Calu3 (cell line): ENCODE measurements at places on chromosomes 12 and 14.
A peak's percentile ranks its signal among the peaks of the same experiment; 100 is the strongest.

GRCh38 chr14:105474483-105475268 is at the start of gene CRIP2:
TSS of gene CRIP2 (plus strand) at chr14:105474821. CDS start at chr14:105474863, 42 bp downstream.
- no peaks in the 10 kb centered on the region for H3K27me3 ChIP-seq
- H3K36me3 ChIP-seq = peaks cover 56% of the 10 kb centered on the region

DNA sequence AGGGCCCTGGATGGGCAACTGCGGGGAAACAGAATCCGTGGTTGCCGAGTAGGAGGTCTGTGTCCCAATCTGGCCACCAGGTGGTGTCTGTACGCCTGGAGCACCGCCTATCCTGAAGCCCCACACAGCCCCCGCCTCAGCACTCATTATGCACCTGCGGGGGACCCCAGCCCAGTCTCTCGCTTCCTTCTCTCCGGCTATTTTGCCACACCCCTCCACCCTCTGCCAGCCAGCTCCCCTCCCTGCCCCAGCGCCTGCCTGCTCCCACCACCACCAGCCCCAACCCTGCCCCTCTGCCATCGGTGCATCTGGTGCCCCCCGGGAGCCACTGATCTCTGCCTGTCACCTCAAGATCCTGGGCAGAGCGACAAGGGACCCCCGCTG is 2.2 kb upstream of the NXPH4 start:
- H3K36me3 ChIP-seq = peaks cover 10% of the 10 kb centered on the region
- peak; percentile 79 for DNase-seq
- no peak overlapping the region for H3K4me3 ChIP-seq
- peaks cover 49% of the 10 kb centered on the region for H3K4me1 ChIP-seq
- H3K27ac ChIP-seq = no peak overlapping the region

- no peak overlapping the region for H3K4me3 ChIP-seq
- no peak for DNase-seq
- no peaks in the 10 kb centered on the region for H3K4me1 ChIP-seq
- H3K27ac ChIP-seq = no peak overlapping the region
- H3K27me3 ChIP-seq = peaks cover 34% of the 10 kb centered on the region
Measured at GRCh38 chr14:106670011-106670410, 1143.6 kb downstream of the TMEM121 start.

- no peaks in the 10 kb centered on the region for H3K27me3 ChIP-seq
- no peak overlapping the region for H3K27ac ChIP-seq
Measured at GRCh38 chr14:57816568-57817284, 49.2 kb downstream of the SLC35F4 start.

- no peak for DNase-seq
- H3K27me3 ChIP-seq = no peaks in the 10 kb centered on the region
- peaks cover 19% of the 10 kb centered on the region for H3K36me3 ChIP-seq
- peak overlapping the region; percentile 58 for H3K4me3 ChIP-seq
Measured at GRCh38 chr14:100214770-100215083, 24.2 kb upstream of the YY1 start.

GRCh38 chr12:56338308-56339157 is at the start of gene IL23A:
TSS of gene IL23A (plus strand) at chr12:56338884. CDS start at chr12:56339045, 161 bp downstream.
- H3K27ac ChIP-seq = peak within 1 kb of the TSS; percentile 42
- peaks cover 16% of the 10 kb centered on the region for H3K36me3 ChIP-seq
- peak; percentile 66 for DNase-seq
- H3K4me1 ChIP-seq = peaks cover 17% of the 10 kb centered on the region
- H3K27me3 ChIP-seq = no peaks in the 10 kb centered on the region

DNA sequence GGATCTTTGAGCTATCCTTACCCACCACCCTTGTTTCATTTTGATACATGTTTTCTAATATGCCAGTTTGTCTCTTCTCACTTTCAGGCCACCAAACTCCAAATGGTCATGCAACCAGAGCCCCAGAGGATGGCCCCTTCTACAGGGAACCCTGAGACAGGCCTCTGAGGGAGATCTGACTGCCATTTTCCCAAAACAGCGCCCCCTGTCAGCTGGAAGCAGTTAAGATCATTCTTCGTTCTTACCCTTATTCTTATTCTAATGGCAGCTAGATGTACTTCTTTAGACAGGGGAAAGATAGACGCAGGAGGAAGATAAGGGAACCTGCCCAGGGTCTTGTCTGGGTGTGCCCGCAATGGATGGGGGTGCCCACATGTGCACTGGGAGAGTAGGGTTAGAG is 38.4 kb downstream of the C12orf56 start:
- no peak overlapping the region for H3K4me3 ChIP-seq
- H3K4me1 ChIP-seq = no peaks in the 10 kb centered on the region
- DNase-seq = no peak
- peaks cover 5% of the 10 kb centered on the region for H3K36me3 ChIP-seq
- H3K27ac ChIP-seq = no peak overlapping the region

DNA sequence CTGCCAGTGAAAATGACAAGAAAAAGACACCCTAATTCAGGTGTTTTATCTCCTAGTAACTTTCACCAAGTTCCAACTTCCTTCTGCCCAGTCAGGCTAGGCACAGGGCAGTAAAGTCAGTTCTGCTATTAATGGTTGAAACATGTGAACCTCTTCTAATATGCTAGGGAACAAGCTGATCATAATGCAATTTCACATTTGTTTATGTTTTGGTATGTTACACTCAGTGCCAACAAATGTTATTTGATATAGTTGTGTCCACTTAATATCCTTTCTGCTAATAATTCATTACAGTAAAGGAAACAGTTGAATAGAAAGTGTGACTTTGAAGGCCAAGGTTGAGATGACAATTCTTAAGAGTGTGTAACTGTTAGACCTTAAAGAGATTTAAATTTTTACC is 17.2 kb downstream of the NT5DC3 start:
- no peaks in the 10 kb centered on the region for H3K27me3 ChIP-seq
- H3K4me1 ChIP-seq = peaks cover 22% of the 10 kb centered on the region
- H3K27ac ChIP-seq = no peak overlapping the region
- H3K4me3 ChIP-seq = no peak overlapping the region
- no peak for DNase-seq

GRCh38 chr14:36879558-36879957 is 217.9 kb downstream of the PAX9 start:
- H3K27ac ChIP-seq = no peak overlapping the region
- no peaks in the 10 kb centered on the region for H3K27me3 ChIP-seq
- H3K36me3 ChIP-seq = no peaks in the 10 kb centered on the region
- H3K4me3 ChIP-seq = no peak overlapping the region

DNA sequence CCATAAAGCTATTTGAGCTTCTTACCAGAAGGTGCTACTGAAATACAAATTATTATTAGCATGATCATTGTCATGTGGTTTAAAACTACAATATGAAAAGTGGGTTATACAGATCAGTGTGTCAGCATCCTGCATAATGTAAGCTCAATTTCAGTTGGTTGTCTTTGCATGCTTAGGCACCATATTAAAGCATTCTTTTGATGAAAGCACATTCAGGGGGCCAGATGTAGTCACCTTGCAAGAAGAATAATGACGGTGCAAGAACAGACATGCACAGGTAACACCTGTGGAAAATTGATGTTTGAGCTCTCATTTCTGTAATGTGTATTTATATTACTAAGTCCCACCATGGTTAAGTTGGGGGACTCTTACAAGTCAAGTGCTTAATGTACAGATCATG is 123.9 kb downstream of the PAX9 start:
- H3K36me3 ChIP-seq = no peaks in the 10 kb centered on the region
- DNase-seq = no peak
- no peak overlapping the region for H3K4me3 ChIP-seq
- no peaks in the 10 kb centered on the region for H3K27me3 ChIP-seq
- no peak overlapping the region for H3K27ac ChIP-seq

DNA sequence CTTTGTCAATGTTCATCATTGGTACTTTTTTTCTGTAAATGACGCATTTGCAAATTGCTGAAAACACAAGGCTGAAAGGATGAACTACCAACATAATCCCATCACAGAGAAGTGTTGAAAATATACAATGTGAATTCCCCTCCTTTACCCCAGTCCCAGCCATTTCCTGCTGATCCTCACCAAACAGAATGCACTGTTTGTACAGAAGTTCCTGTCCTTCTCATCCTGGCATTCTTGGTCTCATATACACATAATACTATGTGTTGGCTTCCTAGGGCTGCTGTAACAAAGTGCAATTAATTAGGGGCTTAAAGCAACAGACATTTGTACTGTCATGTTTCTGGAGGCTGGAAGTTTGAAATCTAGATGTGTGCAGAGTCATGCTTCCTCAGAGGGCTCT is 836.2 kb upstream of the MGAT4C start:
- no peak for DNase-seq
- H3K36me3 ChIP-seq = no peaks in the 10 kb centered on the region
- H3K4me1 ChIP-seq = no peaks in the 10 kb centered on the region
- no peak overlapping the region for H3K4me3 ChIP-seq
- H3K27ac ChIP-seq = no peak overlapping the region
- no peaks in the 10 kb centered on the region for H3K27me3 ChIP-seq

- H3K27ac ChIP-seq = peak within 1 kb of the TSS; percentile 68
- peaks cover 23% of the 10 kb centered on the region for H3K4me1 ChIP-seq
- peak within 1 kb of the TSS; percentile 91 for H3K4me3 ChIP-seq
- H3K36me3 ChIP-seq = peaks cover 27% of the 10 kb centered on the region
- H3K27me3 ChIP-seq = peaks cover 26% of the 10 kb centered on the region
- no peak for DNase-seq
Measured at GRCh38 chr14:22836301-22837113, at the start of gene MMP14. TSS of gene MMP14 (plus strand) at chr14:22836585. CDS start at chr14:22836818, 233 bp downstream.

- peak overlapping the region; percentile 72 for H3K4me3 ChIP-seq
- DNase-seq = no peak
- H3K27ac ChIP-seq = peak overlapping the region; percentile 67
- H3K27me3 ChIP-seq = no peaks in the 10 kb centered on the region
- H3K36me3 ChIP-seq = peaks cover 18% of the 10 kb centered on the region
Measured at GRCh38 chr14:64973026-64973442, 898 bp upstream of the RAB15 start.

GRCh38 chr12:132343294-132344004 is 14.1 kb upstream of the GALNT9 start:
- H3K27me3 ChIP-seq = peaks cover 62% of the 10 kb centered on the region
- H3K4me3 ChIP-seq = no peak overlapping the region
- DNase-seq = no peak

- no peaks in the 10 kb centered on the region for H3K27me3 ChIP-seq
- H3K4me1 ChIP-seq = peaks cover 28% of the 10 kb centered on the region
- no peak for DNase-seq
- peaks cover 49% of the 10 kb centered on the region for H3K36me3 ChIP-seq
Measured at GRCh38 chr12:53217051-53217930, 10.2 kb upstream of the ITGB7 start.

DNA sequence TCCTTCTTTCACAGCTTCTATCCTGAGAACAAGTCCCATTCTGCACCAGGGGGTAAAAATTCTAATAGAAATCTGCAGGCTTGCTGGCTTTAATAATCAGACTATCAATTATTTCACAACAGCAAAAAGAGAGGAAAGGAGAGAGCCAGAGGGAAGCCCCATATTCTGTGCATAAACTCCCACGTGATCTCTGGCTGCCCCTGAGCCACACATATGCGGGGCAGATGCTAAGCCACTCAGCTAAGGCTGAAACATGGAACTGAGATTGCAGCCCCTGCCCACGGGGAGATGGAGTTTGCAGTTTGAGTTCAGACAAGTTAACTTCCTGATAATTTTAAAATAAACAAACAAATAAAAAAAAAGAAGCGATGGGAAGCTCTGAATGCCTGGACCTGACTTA is 254.4 kb upstream of the CCDC196 start:
- H3K4me1 ChIP-seq = no peaks in the 10 kb centered on the region
- no peaks in the 10 kb centered on the region for H3K36me3 ChIP-seq
- H3K4me3 ChIP-seq = no peak overlapping the region
- H3K27ac ChIP-seq = no peak overlapping the region
- peaks cover 69% of the 10 kb centered on the region for H3K27me3 ChIP-seq

- peak; percentile 25 for DNase-seq
- H3K27ac ChIP-seq = peak overlapping the region; percentile 97
- peaks cover 60% of the 10 kb centered on the region for H3K36me3 ChIP-seq
- peak overlapping the region; percentile 90 for H3K4me3 ChIP-seq
Measured at GRCh38 chr12:89346741-89347324, 5.5 kb downstream of the DUSP6 start.

DNA sequence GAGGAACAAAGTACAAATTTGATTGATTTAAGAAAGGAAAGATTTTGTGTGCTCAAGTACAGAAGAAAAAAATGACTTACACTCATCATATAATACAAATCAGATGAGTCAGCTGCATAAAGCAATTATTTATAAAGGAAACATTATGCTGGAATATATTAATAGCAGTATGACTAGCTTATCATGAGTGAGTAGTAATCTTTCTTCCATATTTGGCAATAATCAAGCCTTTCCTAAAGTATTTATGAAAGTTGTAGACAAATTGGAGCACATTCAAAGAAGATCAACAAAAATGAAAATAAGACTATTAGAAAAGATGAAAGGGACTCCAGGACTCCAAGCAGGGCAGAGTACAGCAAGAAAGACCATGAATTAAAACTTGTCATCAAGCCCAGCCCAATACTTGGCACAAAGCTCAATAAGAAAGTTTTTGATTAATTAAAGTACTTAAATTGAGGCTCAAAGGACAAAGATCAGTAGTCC is 32.8 kb downstream of the CCER1 start:
- no peak overlapping the region for H3K4me3 ChIP-seq
- H3K27me3 ChIP-seq = no peaks in the 10 kb centered on the region
- H3K36me3 ChIP-seq = no peaks in the 10 kb centered on the region
- no peak overlapping the region for H3K27ac ChIP-seq
- DNase-seq = no peak

- H3K4me3 ChIP-seq = no peak overlapping the region
- H3K27ac ChIP-seq = no peak overlapping the region
Measured at GRCh38 chr14:92846162-92846897, 52.2 kb downstream of the GOLGA5 start.

GRCh38 chr14:77838831-77839511 is 39.1 kb downstream of the ADCK1 start:
- no peak overlapping the region for H3K4me3 ChIP-seq
- H3K27ac ChIP-seq = peak overlapping the region; percentile 13
- no peaks in the 10 kb centered on the region for H3K36me3 ChIP-seq
- H3K4me1 ChIP-seq = no peaks in the 10 kb centered on the region
- DNase-seq = no peak

DNA sequence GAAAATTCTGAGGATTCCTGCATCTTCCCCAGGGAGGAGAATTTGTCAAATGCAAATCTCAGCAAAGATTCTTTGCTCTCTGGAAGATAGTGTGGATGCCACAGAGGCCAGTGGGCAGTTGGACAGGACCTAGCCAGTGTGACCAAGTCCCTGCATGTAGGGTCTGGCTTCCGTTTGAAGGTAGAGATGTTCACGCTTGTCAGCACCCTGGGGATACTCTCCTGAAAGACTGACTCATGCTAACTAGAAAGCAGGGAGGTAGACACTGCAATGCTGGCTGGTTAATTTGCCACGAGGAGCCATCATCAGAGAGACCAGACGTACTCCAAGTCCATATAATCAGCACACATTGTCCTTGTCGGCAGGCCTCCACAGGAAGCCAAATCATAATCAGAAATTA is 130.1 kb downstream of the SAMD4A start:
- no peak overlapping the region for H3K4me3 ChIP-seq
- no peak for DNase-seq
- no peaks in the 10 kb centered on the region for H3K27me3 ChIP-seq
- no peaks in the 10 kb centered on the region for H3K36me3 ChIP-seq

DNA sequence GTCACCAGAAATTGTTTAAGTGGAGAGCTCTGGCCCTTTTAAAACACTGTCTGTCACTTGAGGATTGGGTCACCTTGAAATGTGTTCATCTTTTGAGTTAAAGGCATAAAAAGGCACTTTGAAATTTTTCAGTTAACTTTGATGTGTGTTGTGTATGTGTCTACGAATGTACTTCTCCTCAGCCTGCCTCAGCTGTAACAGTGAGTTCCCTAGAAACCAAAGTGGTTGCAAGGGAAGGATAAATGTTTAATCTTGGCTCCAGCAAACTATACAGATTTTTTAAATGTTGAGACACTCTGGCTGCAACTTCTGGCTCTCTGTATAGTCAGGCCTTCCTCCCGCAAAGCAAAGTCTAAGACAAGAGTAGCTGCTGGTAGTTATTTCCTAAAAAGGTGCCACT is 8.3 kb downstream of the DERA start:
- H3K27ac ChIP-seq = no peak overlapping the region
- no peaks in the 10 kb centered on the region for H3K4me1 ChIP-seq
- H3K4me3 ChIP-seq = no peak overlapping the region
- no peaks in the 10 kb centered on the region for H3K36me3 ChIP-seq
